ENCODE measurements at places on chromosomes 6 and 20. TPM values are rescaled to one million over a fixed set of nuclear protein-coding genes. Genes with fewer than 3 reads are reported as not detected.

The HRH3 gene
- total RNA-seq = not detected

The TAAR5 gene
- not detected for total RNA-seq

The PRSS35 gene
- not detected for total RNA-seq

The CLPSL1 gene
- not detected for total RNA-seq

The TMEM151B gene
- not detected for total RNA-seq

The TPD52L1 gene
- total RNA-seq = 43.5 TPM

The ZSCAN23 gene
- 2.1 TPM for total RNA-seq

DNA sequence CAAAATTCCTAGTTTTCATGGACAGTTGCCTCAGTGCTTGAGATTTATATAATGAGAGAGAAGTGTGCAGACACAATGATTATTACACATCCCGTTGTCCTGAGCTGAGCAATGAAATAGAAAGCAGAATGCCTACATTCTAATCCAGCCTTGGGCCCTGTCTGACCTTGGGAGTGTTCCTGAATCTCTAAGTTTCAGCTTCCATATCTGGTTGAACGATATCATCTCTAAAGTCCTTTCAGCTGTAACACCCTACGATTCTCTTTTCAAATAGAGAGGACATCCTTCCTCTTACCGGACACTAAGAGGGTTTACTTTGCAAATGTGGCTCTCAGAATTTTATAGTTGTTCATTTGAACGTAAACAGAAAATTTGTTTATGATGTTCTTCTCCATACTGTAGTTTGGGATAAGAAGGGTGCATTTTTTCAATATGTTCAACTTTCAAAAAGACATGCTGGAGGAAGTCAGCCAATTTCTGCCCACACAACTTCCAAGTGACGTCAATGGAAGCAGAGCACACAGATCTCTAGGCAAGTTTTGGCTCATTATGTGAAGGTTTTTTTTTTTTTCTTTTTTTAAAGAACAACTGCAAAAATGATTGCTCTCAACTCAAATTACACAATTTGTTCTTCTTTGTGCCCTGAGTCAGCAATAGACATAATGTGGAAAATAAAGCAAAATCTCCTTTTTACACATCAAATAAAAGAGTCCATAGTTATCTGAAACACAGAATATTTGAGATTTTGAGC is 50.4 kb downstream of the PDE7B start:
- peak; percentile 49 for DNase-seq

DNA sequence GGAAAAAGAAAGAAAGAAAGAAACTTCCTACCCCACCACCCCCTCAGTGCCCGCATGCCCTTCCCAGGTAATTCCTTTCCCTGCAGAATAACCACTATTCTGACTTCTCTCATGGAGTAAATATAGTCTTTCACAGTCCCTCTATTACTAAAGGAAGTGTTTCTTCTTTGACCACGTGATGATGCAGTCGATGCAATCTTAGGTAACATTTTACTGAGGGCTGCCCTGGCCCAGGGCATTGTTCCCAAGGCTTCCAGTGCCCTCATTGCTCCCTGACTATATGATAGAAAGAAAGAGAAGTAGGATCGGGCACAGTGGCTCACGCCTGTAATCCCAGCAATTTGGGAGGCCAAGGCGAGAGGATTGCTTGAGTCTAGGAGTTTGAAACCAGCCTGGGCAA is 29.1 kb downstream of the ARHGAP40 start:
- DNase-seq = no peak

DNA sequence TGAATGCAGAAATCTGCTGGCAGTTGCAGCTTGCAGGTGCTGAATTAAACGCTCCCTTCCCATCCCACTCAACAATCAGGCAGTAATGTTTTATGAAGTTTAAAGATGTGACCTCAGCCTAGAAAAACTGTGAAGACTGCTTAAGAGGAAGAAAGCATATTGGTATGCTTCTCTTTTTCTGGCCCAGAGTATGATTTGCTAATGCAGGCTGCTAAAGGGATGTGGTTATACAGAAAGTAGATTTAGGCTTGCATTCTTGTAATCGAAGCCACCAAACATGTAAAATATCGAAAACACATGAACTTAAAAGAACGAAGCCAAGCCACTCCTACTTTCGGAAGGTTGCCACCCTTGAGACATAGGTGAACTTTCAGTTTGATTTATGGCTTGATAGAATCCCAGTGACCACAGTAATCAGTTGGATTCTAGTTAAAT is 40.7 kb downstream of the MAP3K5 start:
- no peak for DNase-seq

GRCh38 chr6:142387997-142388815 is 86.4 kb downstream of the ADGRG6 start:
- no peak for DNase-seq

GRCh38 chr6:54598787-54599313 is 247.7 kb upstream of the FAM83B start:
- no peak for DNase-seq

GRCh38 chr6:103269581-103269980 is 1590.1 kb downstream of the HACE1 start:
- no peak for DNase-seq

DNA sequence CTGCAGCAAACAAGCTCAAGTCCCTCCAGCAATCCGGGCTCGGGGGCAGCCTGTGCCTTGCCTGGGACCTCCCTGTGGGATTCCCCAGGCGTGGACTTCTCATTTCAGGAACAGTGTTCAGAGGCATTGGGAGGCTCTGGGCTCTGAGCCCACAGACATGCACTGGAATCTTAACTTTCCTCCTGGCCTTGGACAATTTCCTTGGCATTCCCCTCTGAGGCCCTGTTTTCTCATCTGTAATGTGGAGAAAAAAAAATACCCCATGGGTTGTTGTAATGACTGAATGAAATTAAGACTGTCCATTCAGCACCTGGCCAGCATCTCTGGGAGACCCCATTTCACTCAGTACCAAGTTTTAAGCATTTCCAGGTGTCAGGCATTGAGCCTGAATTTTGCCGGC is 17.6 kb downstream of the BPIFB4 start:
- peak; percentile 53 for DNase-seq

DNA sequence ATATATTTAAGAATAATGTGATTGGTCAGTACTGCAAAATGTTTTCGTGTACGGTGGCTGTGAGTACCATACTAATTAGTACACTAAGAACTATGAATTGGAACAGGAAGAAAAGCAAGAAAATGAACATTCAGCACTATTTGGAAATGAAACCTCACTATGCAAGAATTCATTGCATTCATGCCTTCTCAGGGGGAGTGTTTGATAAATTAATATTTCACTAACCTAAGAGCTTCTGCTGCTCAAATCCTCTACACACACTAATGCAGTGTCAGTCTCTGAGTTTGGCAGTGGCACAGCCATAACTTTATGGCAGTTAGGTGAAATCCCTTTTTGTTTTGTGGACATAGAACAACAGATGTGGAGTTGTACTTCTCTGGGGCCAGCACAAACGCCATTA is 60.1 kb downstream of the SLC16A10 start:
- no peak for DNase-seq

GRCh38 chr6:1766654-1767053 is 156.9 kb downstream of the FOXC1 start:
- no peak for DNase-seq

GRCh38 chr6:44682280-44682679 is 294.8 kb downstream of the CDC5L start:
- no peak for DNase-seq

DNA sequence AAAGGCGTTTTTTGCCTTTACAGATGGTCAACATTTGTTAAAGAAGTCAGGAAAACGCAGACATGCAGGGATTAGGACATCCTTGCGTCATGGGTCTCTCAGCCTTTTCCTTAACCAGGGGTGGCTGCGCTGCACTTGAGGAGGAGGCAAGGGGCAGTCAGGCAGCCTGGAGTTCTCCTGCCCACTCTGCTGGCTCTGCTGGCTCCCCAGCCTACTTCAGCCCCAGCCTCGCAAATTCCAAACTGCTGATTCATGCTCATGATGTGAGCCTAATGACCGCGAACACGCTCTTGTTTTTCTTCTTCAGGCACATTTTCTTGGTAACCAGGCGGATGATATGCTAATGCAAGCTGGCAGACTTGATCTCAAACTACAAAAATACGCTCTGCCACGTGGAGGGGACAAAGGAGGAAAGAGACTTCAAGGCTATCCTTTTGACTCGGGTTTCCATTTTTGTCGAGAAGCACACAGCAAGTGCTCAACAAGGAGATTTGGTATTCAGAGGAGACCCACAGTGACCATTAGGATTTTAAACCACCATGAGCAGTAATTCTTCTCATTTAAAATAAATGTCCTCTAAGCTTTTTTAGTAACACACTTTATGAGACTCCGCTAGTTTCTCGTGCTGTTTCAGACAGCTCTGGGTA is 290.3 kb upstream of the STXBP5 start:
- DNase-seq = peak; percentile 72

GRCh38 chr20:16201191-16201590 is 372.1 kb downstream of the KIF16B start:
- DNase-seq = no peak

DNA sequence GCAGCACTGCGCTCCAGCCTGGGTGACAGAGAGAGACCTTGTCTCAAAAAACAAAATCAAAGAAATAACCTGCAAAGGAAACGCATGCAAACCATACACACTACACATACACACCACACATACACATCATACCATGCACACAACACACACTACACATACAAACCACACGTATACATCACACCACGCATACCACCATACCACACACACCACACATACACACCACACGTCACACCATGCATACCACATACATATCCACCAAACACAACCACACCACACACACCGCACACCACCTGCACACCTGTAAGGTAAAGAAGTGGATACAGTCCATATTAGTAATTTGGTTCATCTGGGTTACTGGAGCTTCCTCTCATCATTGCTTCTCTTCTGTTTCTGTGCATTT is 32.3 kb upstream of the F13A1 start:
- DNase-seq = no peak

GRCh38 chr6:90468859-90469258 is 118.0 kb downstream of the MAP3K7 start:
- DNase-seq = no peak

- DNase-seq = no peak
Measured at GRCh38 chr6:102204351-102204750, 810.8 kb downstream of the GRIK2 start.

GRCh38 chr6:152232501-152233151 is 404.5 kb downstream of the SYNE1 start:
- peak; percentile 56 for DNase-seq

DNA sequence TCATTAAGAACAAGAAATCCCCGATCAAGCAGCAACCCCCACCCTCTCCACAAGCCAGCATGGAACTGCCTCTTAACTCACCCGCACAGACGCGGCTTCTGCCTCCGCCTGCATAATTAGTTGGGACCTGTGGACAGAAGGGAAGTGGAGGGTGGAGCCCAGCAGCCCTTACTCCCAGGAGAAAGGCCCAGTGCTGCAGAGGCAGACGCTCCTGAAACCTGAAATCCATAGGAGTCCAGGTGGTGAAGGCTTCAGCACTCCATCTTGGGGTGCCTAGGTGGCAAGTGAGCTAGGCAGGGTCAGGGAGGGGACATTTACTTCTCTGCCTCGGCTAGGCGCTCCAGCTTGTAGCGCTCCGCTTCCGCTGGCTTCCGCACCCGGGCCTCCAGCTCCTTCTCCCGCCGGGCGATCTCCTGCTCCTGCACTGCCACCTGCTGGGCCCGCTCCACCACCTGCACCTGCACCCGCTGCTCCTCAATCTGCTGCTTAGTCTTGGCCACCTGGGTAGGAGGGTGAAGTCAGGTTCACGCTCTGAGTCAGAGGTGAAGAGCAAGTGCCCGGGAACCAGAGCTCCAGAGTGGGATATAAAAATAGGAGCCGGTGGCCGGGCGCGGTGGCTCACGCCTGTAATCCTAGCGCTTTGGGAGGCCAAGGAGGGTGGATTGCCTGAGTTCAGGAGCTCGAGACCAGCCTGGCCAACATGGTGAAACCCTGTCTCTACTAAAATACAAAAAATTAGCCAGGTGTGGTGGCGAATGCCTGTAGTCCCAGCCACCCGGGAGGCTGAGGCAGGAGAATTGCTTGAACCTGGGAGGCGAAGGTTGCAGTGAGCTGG is 10.7 kb downstream of the TUBB start:
- DNase-seq = peak; percentile 74

DNA sequence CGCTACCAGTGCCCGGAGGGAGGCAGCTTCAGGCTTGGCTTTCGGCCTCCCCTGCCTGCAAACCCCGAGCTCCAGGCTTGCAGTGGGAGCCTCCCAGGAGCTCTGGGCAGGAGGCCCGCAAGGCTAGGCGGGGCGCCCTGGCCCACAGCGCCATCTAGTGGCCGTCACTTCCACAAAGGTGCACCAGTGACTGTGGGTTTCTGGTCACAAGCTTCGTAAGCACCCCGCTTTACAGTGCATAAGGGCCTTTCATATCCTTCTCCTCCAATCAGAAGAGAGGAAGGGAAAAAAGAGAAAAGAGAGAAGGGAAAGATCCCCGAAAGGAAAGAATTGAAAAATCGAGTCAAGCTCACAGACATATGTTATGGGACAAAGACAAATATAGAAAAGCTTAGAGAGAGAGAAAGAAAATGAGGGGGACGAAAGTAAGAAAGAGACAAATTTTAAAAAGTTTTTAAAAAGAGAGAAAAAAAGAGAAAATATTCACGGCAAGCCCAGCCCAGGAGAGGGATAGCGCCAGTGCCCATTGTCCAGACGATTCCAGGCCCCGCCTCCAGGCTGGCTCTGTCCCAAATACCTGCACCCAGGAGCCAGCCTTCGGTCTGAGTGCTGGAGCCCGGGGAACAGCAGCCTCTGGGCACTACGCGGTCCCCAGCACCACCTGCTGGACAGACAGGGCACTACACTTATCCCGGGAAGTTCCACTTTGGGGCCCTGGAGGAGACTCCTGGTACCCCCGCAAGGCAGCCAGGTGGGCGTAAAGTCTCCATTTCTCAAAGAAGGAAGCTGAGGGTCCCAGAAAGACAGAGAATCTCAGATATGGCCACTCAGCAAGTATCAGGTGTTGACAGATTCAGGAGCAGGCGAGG is 207.1 kb downstream of the PREX1 start:
- DNase-seq = peak; percentile 91

DNA sequence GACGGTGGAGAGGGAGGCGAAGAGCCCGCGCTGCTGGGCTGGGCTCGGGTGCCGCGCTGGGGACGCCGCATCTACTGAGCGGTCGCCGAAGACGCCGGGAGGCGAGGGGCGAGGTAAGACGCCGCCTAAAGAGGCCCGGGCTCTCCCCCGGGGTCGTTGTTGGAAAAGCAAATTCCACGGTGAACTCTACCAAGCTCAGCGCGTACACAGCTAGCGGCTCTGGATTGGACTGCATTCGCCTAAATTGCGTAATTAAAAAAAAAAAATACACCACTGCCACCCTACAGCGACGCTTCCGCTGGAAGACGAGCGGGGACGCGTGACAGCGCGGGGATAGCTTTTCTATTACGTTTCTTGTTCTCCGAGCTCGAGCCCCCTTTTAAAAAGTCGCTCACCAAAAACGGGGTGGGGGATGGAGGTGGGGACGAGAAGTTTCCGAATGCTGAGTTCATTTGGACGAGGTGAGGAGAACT is 92.0 kb upstream of the PRDM1 start:
- peak; percentile 57 for DNase-seq

All from Right ventricle myocardium superior (tissue), 1 donor.